Activated T-cell treated with anti-CD3 and anti-CD28 coated beads for 24 hours (primary cell): ENCODE measurements at places on chromosomes 7 and 10.

GRCh38 chr10:67935223-67935622, 50.8 kb downstream of the SIRT1 start:
- DNase-seq, result no peak

DNA sequence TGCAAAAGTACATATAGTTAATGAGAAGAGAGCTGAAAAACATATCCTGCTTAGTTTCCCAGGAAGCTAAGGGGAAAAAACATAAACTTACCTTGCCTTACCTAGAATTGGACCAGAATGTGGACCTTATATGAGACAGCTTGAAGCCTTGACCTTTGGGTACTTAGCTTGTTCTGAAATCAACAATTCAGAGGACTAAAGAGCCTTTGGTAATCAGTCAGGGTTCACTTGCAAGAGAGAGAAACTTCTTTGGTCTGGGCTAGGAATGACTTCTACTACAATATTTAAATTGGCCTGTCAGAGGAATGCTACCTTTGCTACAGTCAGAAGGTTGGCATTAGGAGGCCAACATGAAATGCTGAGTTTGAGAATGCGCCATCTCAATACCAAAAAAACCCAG, 24.9 kb downstream of the SAMD8 start:
- no peak for DNase-seq

- no peak for DNase-seq
These were observed 3.9 kb downstream of the ADD3 start for GRCh38 chr10:110011681-110012080.

DNA sequence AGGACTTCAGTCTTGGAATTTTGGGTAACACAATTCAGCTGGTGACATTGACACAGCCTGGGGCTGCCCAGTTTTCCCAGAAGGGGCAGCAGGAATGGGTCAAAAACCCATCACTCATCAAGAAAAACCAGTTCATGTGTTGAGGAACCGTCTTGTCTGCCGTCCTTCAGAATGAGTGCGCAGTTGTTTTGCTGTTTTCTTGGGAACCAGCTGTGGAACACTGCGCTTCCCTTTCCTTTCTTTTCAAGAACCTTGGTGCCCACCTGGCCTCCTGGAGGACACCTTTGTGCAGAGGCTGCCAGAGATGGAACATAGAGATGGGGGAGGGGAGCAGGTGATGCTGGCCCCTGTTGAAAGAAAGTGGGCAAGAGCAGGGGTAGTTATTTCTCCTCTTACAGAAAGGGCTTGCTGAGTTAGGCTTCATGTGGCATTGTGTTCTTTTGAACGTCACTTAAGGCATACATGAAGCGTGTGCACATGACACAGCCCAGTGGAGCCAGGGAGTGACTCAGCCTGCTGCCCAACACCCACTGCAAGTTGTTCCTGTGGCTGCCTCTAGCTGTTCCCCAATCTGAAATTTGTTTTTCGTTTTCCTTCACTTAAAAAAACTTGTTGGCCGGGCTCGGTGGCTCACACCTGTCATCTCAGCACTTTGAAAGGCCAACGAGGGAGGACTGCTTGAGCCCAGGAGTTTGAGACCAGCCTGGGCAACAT, 87.4 kb upstream of the TNS3 start:
- DNase-seq, result no peak

DNA sequence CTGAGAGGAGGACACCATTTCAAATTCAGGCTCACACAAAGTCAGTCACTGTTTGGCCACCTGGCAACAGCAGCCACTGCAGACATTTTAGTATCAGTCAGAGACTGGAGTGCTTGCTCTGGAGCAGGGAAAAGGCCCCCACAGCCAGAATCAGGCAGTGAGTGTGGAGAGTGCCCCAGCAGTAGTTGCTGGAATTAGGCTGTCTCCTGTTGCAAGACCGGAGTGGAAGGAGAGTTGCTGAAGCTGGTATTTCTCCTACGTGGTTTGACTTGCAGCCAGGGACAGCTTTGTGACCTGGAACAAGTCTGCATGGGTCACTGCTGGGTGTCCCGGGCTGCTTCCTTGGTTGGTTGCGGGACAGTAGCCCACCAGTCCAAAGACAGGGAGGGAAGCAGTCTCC, 78.4 kb upstream of the TMEM168 start:
- no peak for DNase-seq

- no peak for DNase-seq
These were observed 736 bp downstream of the MINDY4 start for GRCh38 chr7:30771880-30772425.

GRCh38 chr10:124746992-124747391, 2.8 kb upstream of the FAM53B start:
- no peak for DNase-seq

GRCh38 chr7:2787251-2787951, 56.7 kb downstream of the GNA12 start:
- no peak for DNase-seq

- no peak for DNase-seq
These were observed 140.5 kb downstream of the PRKAG2 start for GRCh38 chr7:151736403-151736909.

DNA sequence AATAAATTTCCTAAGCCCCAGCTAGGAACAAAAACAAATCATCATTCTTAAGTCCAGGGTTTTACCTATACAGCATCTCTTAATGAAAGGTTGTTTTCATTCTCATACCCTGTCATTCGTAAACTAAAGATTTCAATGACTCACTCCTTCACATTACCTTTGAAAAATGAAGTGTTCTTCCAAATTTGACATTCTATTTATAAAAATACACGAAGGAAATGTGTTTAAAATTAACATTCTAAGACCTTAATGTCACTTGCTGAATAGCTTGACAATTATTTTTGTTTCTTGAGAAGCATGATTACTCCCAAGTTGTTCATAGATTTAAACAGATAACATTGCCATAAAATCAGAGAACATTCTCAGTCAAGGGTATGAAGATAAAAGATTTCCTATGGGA, 1188.3 kb upstream of the SORCS1 start:
- no peak for DNase-seq

DNA sequence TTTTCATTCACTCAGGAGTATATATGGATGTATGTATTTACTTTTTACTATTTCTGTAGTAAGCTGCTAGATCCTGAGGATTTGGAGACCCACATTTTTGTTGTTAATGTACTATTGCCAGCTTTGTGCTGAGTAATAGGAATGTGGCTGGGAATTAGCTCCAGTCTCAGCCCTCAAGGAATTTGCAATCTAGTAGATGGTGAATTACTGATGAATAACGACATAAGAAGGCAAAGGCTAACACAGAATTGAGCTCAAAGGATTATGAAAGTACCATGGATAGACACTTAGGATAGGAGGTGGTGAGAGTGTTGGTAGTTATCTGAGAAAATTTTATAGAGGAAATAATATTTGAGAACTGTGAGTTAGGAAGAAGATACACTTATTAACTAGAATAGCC, 19.9 kb downstream of the CASD1 start:
- DNase-seq, result no peak

DNA sequence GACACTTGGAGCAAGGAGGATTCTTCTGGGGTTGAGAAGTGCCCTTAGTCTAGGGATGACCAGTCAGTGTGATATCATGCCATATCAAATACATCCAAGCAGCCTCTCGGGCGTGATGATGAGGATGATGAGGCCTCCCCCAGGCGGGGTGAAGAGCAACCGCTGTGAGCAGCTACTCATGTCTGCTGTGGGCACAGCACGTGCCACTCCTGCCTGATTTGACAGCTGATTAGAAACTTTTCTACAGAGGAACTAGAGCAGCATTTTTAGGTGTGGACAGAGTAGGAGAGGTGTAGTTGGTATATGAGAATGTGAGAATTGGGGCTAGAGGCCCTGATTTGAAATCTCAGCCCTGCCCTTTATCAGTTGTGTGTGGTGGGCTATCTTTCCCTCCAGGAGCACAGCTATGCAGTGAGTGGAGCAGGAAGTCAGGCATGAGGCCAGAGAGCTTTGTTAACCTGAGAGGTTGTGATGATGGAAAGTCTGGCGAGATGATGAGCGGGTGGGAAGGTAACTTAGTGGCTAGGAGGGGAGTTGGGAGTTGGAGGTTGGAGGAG, 49.6 kb upstream of the COBL start:
- no peak for DNase-seq

DNA sequence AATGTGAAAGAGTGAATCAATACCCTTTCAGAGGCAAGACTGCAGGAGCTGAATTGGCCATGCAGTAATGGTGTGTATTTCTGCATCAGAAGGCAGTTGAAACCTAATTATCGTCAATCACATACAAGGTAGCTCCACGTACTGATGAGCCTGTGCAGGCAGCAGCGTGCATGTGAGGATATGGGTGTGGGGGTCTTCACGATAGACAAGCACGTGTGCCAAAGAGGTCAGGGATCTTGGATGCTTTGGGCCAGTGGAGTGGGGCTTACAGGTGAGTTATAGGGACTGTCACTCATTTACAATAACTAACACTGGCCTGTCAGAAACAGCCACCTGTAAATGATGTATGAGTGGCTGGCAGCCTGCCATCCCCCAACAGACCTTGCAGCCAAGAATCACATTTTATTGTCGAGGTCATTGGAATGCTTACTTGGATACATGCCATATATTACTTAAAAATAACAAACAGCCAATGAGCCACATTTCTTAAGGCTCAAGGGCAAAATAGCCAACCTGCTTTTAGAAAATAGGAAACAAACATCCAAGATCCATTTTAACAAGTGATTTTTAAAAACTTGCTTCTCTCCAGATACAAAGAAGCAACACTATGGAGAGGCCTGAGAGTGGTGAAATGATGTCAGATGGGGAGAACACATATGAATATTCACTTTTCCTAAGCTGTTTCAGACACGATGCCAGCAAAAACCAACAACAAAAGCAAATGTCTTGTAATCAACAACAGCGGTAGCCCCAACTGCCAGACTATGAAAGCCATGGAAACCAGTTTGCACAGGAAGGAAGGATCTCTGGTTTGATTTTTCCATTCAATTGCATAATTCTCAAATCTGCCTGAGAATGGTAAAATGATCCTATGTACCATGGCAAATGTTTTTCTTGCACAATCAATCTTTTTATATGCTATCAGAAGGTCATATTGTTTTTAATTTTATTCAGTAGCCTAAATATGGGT, 210.7 kb downstream of the SKAP2 start:
- no peak for DNase-seq

DNA sequence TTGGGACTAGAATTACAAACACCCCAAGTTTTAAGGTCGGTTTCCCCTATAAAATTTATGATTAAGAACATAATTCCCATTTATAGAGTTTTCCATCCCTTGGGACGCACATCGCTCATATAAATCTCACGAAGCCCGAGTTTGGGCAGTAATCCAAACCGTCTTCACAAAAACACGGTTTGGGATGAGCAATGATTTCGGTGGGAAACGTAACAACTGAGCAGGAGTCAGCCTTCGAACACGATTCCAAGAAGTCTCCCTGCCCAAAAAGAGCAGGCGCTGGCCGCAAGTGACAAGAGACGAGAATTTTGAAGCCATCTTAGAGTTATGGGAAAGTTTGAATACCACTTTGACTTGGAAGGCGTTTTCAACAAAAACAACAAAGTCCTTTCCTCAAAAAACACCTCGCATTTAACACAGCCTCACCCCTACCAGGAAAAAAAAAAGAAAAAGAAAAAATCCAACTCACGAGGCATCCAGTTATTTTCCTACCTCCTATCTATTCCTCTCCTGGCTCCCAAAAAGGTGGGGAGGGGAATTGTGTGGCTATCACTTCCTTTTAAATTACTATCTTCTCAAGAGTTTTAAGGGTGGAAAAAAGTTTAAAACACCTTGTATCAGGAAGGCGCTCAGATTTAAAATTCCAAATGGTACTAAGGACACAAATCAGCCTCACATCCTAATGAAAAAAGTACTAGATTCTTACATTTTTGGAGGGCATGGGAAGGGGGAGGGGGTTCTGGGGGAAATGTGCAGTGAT, 1.6 kb downstream of the SEPHS1 start:
- DNase-seq, result no peak

GRCh38 chr7:106063024-106063423, 49.1 kb downstream of the SYPL1 start:
- no peak for DNase-seq

DNA sequence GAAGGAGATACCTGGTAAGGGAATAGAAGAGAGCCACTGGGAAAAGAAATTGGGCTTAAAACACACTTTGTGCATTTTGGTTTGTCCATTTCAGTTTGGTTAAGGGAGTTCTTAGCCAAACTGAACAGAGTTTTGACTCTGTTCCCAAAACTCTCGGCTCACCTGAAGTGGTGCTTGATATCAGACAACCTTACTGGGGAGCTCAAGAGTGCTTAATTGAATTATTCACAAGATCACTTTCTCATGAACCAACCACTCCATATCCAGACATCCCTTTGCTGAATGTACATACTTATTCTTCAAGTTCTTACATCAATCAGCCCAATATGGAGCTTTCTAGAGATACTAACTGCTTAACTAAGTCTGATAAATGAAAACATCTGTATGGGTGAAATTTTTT, 413.1 kb downstream of the GRM8 start:
- DNase-seq, result no peak
